ENCODE measurements at places on chromosomes 16 and 17.

DNA sequence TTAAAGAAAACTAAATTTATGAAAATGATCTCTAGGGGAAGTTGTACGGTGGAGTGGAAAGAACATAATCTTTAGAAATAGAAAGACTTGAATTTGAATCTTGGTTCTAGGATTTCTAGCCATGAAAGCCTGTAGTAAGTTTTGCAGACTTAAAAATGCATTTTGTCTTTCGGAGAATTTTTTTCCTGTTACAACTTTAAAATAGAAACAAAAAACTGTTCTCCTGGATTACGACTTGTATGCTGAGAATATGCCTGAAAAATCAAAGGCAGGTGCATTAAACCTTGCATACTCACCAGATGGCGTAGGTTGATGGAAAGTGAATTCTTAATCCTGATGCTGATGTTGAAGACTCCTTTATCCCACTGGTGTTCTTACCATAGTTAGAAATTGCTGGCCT, 7.5 kb upstream of the MPHOSPH6 start:
- no peak for DNase-seq

DNA sequence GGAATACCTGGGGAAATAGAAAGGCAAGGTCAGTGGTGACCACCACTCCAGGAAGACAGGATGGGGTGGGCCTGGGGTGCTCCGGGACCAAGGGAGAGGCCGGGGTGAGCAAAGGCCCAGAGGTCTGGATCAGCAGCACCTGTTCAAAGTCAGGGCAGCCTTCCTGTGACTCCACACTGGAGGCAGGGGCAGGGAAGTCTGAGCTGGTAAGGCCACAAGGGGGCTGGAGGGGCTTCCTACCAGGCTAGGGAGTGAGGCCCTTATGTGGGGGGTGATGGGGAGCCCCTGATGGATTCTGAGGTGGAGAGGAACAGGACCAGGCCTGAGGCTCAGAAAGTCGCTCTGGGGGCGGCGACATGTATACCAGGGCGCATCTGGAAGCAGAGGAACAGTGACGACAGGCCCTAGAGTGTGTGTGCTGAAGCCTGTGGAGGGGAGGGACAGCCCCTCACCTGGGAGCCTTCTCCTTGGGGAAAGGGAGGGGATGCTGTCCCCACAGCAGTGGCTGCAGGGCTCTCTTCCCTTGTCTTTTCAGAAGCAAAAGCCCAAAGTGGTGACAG, 3.7 kb downstream of the C16orf78 start:
- DNase-seq = no peak

GRCh38 chr16:24130494-24131085, 125.5 kb upstream of the CACNG3 start:
- DNase-seq = no peak

DNA sequence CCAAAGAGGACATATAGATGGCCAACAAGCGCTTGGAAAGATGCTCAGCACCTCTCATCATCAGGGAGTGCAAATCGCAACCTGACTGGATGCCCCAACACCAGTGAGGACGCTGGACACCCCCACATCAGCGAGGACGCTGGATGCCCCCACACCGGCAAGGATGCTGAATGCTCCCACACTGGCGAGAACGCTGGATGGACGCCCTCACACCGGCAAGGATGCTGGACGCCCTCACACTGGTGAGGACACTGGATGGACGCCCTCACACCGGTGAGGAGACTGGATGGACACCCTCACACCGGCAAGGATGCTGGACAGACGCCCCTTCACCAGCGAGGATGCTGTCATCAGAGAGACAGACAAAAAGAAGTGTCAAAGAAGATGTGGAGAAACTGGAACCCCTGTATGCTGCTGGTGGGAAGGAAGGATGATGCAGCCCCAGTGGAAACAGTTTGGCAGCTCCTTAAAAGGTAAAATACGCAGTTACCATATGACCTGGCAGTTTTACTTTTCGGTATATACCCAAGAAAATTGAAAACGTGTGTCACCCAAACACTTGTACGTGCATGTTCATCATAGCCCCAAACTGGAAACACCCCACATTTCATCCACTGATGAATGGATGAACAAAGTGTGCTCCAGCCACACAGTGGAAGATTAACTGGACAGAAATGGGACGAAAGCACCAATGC, 10.1 kb upstream of the JPH3 start:
- no peak for DNase-seq

DNA sequence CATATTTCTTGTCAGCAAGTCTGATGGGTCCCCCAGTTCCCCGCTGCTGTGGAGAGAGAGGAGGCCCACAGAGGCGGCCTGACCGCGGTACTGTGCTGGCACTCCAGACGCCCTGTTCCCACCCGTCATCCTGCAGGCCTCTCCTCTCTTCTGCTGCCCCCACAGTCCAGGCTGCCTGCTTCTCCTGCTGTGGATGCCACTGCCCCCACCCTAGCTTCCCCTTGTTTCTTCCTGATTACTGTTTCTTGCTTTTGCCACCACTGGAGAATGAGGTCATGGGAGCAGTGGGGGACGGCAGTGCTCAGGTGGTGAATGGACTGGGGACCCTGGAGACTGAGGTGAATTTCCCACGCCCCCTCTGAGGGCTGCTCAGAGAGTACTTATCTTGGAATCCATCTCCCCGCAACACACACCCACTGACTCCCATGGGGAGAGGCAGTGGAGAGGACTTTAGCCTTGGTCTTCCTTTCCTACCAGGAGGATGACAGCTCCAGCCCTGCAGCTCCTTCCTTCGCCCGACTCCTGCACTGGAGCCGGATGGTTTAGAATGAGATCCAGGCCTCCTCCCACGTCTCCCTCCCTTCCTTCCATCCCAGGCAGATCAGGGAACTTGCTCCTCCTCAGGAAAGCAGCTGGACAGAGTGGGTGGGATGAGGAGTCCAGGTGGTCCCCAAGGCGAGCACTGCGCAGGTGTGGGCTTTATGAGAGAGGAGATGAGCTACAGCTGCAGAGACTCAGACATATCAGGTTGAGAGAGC, 60.4 kb downstream of the PLXDC1 start:
- no peak for DNase-seq

GRCh38 chr17:59914274-59914854, 21.4 kb downstream of the RPS6KB1 start:
- no peak for DNase-seq

DNA sequence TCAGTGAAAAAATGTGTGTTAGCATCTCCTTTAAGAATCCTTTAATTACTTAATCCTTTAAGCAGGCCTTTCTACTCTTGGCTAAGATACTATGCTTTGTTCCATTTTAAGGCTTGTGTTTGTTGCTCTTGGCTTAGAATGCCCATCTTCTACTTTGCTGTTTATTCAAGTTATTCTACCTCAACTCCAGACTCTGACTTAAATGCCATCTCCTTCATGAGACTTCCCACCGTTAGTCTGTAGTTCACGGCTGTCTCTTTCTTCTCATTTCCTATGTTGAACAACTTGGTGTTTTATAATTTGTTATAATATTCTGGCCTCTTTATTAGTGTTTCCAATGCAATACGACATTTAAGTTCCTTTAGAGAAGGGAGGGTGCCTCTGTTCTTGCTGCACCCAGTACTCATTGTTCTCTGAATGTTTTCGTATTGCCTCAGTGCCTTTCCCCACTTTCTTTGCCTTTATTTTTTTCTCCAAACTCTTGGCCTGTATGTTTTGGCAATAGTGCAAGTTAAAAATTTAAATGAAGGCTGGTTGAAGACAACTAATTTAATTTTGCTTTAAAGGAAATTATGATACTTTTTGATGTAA, 6.1 kb upstream of the KRT10 start:
- no peak for DNase-seq

- peak; percentile 58 for DNase-seq
These were observed 53.4 kb downstream of the ARSG start for GRCh38 chr17:68344701-68345136.

DNA sequence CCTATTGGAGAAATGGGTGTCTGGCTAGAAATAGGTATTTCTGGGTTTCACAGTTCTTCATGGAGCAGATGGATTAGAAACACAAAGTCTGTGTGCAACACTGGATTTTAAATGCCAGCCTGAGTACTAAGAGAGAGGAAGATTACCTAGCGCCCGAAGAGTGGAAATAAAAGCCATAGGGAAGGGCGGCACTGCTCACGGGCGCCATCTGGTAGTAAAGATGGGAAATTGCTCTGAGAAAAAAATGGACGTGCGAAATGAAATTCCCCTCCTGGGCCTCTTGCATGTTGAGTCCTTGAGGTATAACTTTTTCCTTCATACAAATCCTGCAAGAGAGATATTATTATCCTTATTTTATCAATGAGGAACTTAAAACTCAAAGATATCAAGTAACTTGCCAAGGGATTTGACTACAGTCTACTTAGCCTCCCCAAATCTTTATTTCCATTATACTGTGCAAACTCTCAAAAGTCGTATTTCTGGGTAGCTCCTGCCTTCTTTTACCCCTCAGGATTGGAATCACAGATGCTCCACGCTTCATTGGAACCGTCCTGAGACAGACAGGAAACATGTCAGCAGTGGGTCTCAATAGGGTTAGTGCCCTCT, 72.8 kb downstream of the MMD start:
- DNase-seq = peak; percentile 17

- DNase-seq = no peak
These were observed 637 bp downstream of the DHRS11 start for GRCh38 chr17:36592316-36592715.

- peak; percentile 39 for DNase-seq
These were observed 111.1 kb downstream of the SMG6 start for GRCh38 chr17:2192367-2193057.

- no peak for DNase-seq
These were observed 64.1 kb upstream of the TRAP1 start for GRCh38 chr16:3781421-3781820.

DNA sequence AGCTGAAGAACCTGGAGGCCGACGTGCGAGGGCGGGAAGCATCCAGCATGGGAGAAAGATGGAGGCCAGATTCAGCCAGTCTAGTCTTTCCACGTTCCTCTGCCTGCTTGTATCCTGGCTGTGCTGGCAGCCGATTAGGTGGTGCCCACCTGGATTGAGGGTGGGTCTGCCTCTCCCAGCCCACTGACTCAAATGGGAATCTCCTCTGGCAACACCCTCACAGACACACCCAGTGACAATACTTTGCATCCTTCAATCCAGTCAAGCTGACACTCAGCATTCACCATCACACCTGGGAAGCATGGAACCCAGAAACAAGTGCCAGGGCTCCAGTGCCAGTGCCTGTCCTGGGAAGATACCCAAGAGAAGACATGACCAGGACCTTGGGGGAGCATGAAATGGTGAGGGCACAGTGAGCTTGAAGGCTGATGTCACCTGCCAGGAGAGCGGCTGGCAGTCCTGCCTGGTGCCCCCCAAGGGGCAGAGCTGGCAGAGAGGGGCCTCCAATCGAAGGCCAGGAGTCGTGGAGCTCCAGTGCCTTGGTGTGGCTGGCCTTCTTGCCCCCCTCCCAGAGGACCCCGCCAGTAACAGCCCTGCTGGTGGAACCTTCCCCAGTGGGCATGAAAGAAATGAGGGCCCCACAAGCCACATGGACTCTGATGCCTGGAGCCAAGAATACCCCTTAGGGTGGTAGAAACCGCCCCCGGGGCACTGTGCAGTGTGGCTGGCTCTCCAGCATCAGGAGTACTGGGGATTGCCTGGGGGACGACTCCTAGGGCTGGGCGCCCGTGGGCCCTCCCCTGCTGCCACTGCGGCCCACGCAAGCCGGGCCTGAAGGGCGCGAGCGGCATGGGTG, 643 bp upstream of the NPB start:
- no peak for DNase-seq

GRCh38 chr16:85945424-85945751, 46.4 kb downstream of the IRF8 start:
- DNase-seq = no peak

- DNase-seq = peak; percentile 84
These were observed 15.8 kb downstream of the SNX20 start for GRCh38 chr16:50665128-50665878.

GRCh38 chr16:59048876-59049275, 314.8 kb upstream of the GOT2 start:
- no peak for DNase-seq

GRCh38 chr16:82750068-82750467, 123.3 kb downstream of the CDH13 start:
- no peak for DNase-seq

DNA sequence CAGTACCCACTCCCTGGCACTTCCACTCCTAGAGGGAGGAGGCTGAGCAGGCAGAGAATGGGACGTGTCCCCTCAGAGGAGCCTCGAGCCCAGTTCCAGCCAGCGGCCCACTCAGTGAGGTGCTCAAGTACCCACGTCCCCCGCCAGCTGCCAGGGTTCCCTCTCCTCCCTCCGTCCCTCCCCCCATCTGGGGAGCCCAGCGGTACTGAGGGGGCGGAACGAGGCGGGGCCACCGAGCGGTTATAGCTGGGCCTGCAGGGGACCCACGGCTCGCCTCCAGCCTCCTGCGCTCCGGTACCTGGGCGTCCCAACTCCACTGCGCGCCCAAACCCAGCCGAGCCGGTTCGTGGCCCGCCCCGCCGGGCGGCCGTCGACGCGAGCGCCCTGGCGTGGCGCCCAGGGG, at the start of gene NPW:
Gene NPW (plus strand): TSS at position 268 of the 403 bp plus-strand sequence.
- no peak for DNase-seq

- DNase-seq = no peak
These were observed 3.5 kb downstream of the KRT40 start for GRCh38 chr17:40980596-40980995.

- no peak for DNase-seq
These were observed 76.6 kb downstream of the EFCAB13 start for GRCh38 chr17:47400333-47400732.

GRCh38 chr17:17540278-17540906, 44.2 kb upstream of the RASD1 start:
- no peak for DNase-seq

GRCh38 chr16:78257376-78257728, 157.9 kb downstream of the WWOX start:
- DNase-seq = no peak

- DNase-seq = no peak
These were observed 39.4 kb downstream of the HEATR6 start for GRCh38 chr17:60039114-60039846.

- no peak for DNase-seq
These were observed 5.6 kb downstream of the CPNE7 start for GRCh38 chr16:89581045-89581695.

DNA sequence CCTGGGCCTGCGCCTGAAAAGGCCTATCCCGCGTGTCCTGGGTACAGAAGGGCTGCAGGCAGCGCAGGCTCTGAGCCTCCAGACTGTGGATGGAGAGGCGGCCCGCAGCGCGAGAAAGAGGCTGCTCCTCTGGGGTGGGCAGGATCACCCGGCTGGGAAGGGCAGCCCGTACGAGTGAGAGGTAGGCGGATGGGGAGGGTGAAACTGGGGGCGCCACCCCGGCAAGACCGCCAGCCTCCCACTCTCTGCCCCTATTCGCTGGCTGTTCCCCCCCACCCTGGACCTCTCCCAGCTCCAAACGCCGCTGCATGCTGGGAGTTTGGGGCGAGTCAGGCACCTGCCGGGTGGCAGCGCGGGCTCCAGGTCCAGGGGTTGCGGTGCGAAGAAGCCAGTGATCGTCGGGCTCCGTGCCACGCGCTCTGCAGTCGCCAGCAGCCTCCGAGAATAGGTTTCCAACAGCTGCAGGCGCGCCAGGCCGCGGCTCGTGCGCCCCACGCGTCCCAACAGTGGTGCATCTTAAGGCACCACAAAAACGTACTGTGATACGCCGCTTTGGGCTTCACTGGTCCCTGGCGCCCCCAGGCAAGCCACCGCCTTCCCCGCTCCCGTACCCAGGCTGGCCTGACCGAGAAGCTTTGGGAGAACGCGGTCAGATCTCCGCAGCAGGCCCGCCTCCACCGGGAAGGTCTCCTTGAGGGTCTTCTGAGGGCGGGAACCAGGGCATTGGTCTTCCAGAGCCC, 1.1 kb downstream of the NOXO1 start:
- DNase-seq = no peak

- DNase-seq = no peak
These were observed 603 bp upstream of the MRTFB start for GRCh38 chr16:14070555-14070876.
